LNCaP clone FGC (cell line): ENCODE measurements at places on chromosomes 13 and 19.

GRCh38 chr19:48654299-48655059, 8.5 kb upstream of the CA11 start:
- no peak for DNase-seq

- peak; percentile 21 for DNase-seq
These were observed 2.8 kb upstream of the ARL11 start for GRCh38 chr13:49625392-49626079.

- no peak for DNase-seq
These were observed 106.0 kb upstream of the CSNK1A1L start for GRCh38 chr13:37211487-37211886.

DNA sequence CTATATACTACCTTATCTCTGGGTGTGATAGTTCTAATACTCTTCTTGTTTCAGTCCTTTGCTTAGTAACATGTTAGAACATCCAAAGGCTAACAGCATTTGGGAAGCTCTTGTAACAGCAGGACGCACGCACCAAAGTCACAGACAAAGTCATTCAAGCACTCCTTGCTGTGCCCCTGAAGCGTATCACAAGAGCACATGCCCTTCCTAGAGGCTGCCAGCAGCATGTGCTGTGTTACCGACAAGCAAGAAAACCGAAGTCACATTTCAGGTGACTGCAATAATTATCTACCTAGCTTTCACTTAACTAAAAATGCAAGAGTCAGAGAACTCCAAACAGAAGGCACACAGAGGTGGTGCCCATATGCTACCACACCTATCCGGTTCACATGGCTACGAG, 194.1 kb downstream of the KLF12 start:
- no peak for DNase-seq

- DNase-seq, result no peak
These were observed 34.1 kb downstream of the CRTC1 start for GRCh38 chr19:18717601-18718000.
